ENCODE measurements at places on chromosomes 3 and 15.

- no peak for DNase-seq
Measured at GRCh38 chr3:127360647-127361046, 72.8 kb upstream of the PRR20G start.

- no peak for DNase-seq
Measured at GRCh38 chr3:195666-196065, 897 bp upstream of the CHL1 start.

DNA sequence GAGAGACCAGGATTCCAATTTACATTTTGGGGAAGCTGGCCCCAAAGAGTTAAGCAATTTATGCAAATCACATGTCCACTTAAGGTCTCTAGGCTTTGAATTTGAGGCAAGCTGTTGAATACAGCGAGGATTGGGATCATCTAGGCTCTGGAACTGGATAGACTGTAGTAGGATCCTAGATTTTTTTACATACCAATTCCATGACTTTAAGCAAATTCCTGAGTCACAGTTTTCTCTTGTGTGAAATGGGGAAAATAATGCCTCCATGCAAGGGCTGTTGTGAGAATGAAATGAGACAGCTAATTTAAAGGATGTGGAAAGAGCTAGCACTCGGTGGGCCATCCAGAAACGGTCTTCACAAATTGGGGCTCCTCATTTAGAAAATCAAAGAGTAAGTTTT lies 103.4 kb downstream of the MINAR1 start:
- no peak for DNase-seq

- DNase-seq: no peak
Measured at GRCh38 chr3:82000773-82001172, 239.3 kb upstream of the GBE1 start.

GRCh38 chr15:34810443-34811129 lies 15.2 kb upstream of the ACTC1 start:
- no peak for DNase-seq

DNA sequence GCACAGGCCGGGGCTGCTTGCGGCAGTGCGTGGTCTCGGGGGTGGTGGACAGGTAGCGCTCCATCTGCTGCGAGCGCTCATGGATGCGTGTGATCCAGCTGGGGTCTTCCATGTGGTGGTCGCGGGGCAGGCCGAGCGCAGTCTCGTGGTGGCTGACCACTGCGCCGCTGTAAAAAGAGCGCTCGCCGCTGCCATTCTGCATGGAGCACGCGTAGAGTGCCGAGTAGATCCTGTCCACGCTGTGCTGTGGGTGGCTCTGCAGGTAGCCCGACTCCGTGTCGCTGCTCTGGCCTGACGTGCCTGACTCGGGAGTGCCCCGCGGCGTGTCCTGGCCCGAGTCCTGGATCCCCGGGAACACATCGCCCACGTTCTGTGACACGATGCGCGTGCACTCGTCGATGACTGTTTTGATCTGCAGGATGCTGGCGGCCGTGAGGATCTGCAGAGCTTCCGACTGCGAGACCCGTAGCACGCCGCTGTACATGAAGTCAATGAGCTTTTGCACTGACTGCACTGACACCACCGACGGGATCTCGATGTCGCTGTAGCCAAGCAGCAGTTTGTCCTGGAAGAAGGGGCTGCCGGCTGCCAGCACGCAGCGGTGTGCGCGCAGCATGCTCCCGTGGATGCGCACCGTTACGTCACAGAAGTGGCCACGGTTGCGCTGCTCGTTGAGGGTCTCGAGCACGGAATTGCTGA lies 57.4 kb downstream of the TIGIT start:
- DNase-seq: no peak

DNA sequence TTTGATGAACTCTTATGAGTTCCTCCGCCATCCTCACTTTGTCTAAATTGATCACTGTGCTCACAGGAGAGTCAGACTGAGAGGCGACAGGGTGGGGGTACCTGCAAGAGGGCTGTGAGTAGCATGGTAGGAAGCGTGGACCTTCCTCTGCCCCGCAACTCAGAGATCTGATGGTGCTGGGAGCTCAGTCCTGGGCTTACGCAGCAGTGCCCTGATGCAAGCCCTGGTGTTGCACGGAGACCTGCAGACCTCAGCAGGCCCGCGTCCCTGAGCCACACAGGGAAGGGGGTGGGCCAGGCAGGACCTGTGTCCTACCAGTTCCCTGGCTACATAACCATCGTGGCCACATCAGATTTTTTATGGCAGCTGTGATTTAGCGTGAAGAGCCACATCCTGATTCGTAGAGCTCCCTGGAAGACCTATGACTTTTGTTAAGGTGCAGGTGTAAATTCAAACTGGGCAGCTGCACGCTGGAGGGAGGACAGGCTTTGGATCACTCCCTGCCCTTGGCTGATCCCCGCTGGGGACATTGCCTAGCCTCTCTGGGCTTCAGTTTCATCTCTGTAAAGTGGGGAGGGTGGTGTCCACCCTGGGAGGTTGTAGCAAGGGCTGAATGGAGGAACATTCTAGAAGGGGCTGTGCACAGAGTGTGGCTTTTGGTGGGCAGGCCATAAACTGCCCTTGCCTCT lies 176.1 kb downstream of the KLF13 start:
- DNase-seq: no peak

GRCh38 chr15:27272427-27272826 lies 301.4 kb downstream of the GABRG3 start:
- no peak for DNase-seq

DNA sequence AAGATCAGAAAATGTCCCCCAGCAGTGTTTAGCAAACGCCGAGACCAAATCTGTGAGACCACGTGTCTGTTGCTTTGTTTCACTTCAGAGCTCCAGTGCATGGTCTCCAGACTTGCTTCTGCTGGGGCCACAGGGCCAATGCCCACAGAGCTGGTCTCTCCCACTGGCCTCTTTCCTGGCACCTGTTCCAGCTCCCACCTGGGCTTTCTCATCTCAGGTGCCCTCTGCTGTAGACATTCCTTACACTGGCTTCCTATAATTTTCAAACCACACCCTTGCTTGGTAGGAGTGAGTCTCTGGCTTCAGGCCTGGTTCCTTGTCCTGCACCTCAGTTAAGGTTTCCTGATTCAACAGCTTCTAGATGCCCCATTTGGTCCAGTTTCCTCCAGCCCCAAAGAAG lies 243.1 kb downstream of the ADAMTS17 start:
- no peak for DNase-seq

DNA sequence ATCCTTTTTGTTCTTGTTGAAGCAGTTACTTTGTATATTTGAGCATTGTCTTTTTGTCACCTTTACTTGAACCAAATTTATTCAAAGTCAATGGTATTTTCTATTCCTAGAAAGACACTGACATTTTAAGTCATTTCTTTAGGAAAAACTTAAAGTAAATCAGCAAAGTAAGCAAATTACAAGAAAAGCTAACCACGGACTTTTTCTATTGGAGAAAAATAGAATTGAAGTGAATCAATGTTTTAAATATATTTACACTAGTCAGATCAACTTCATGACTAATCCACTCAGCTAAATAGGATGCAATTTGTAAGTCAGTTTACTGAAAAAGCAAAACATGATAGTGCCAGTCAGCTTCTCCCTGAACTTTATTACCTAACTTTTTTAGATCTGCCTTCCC lies 733.8 kb upstream of the ALCAM start:
- DNase-seq: no peak

GRCh38 chr3:162170581-162170980 lies 674.0 kb downstream of the OTOL1 start:
- DNase-seq: no peak

DNA sequence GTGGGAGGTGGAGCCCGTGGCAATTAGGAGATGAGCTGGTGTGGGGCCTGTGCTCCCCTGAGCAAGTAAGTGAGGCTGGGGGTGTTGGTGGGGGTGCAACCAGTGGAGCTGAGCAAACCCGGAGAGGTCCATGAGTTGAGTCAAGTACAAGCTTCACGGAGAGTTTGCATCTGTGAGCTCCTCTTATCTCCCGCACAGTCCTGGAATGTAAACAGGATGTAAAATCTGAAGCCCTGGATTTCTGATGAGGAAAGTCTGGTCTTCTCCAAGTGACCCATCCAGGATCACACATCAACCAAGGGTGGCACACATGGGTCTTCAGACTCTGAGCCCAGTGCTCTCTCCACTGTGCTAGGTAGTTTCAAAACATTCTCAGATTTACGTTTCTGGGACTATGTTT lies 67.8 kb downstream of the LSM3 start:
- DNase-seq: no peak

- DNase-seq: no peak
Measured at GRCh38 chr3:169295126-169295525, 368.4 kb downstream of the MECOM start.

GRCh38 chr3:27573780-27574437 lies 89.7 kb upstream of the SLC4A7 start:
- no peak for DNase-seq

GRCh38 chr15:36911322-36911944 lies 188.9 kb downstream of the MEIS2 start:
- DNase-seq: no peak

DNA sequence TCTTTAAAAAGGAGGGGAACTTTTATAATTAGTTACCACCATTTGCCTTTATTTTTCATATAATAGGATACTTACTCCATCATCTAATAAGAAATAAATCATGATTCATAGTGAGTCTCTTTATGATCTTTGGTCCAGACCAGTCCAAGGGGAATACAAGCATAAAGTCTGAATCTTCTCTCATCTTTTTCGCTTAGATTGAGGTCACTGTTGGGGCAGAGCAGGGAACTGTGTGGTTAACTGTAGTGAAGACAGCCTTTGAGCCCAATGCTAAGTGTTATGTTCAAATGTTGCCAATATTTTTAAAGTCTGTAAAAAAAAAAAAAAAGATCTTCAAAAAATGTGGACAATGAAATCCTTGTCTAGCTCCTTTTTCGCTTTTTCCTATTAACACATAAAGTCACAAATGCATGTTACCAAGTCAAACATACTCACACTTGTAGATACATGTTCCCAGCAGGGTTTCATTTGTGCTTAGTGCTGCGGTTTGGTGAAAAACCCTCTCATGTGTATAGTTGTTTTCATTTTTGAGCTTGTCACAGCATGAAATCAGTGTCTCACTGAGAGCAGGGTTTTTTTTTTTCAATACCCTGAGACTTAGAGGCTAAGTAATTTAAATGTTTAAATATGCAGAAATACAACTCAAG lies 72.1 kb downstream of the EPHA3 start:
- no peak for DNase-seq

DNA sequence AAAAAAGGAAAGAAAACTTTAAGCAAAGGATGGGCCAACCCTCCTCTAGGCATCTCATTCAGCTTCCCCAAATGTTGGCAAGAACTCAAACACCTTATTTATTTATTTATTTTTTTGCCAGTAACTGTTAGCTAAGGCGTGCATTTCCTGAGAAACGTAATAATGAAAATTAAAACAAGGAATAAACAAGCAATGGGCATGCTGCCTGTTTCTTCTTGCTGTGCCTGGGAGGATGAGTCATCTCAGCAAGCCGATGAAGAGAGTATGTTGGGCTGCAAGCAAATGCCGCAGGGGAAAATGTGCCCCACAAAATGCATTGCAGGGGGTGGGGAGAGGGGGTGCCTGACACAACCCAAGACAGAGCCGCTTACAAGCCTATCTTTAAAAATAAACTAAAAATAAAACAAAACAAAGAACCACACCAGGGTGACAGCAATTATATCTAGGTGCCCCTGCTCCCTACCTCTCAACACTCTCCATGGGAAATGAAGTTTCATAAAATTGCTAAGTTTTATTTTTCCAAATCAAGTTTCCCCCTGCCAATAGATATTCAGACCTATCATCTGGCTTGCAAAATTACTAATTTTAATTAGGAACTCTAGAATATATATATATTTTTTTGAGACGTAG lies 40.3 kb downstream of the EIF4E3 start:
- no peak for DNase-seq

GRCh38 chr3:50474717-50475116 lies 28.7 kb downstream of the CACNA2D2 start:
- no peak for DNase-seq

DNA sequence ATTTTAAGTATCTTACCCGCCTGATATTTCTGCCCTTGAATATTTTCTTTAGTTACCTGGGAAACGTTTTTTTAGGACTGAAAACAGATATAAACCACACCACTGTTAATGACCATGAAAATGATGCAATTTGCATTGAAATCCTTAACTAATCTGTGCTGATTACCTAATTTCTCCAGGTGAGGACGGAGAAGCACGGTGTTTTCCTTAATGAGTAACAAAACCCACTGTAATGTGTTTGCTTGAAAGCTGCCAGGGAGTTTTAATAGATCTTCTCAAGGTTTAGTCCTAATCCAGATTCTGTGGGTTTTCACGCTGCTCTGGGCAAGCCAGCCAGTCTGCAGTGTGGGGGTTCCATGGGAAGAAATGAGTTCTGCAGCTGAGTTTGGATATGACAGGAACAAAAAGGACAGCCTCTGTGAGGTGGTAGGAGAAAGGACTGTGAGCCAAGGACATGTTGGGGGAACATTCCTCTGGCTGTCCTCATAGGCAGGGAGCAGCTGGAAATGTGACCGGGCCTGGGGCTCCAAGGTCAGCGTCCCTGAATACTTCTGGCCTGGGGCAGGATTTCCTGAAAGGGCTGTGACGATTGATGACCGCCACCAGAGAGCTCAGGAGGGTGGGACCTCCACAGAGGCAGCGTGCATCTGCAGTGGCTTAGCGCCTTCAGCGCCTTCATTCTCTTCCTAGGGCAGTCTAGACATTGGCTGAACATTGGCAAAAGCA lies 18.6 kb downstream of the THSD4 start:
- DNase-seq: no peak

Measured in KG1 (cell line).